Urothelium cell line (cell line): ENCODE measurements at places on chromosomes 12 and 14.

GRCh38 chr12:62291864-62292760, 31.9 kb downstream of the USP15 start:
- DNase-seq: peak; percentile 2

- DNase-seq: no peak
These were observed 36.3 kb downstream of the RPS29 start for GRCh38 chr14:49549881-49550280.

- peak; percentile 78 for DNase-seq
These were observed 233.2 kb downstream of the MDGA2 start for GRCh38 chr14:47442211-47442610.

DNA sequence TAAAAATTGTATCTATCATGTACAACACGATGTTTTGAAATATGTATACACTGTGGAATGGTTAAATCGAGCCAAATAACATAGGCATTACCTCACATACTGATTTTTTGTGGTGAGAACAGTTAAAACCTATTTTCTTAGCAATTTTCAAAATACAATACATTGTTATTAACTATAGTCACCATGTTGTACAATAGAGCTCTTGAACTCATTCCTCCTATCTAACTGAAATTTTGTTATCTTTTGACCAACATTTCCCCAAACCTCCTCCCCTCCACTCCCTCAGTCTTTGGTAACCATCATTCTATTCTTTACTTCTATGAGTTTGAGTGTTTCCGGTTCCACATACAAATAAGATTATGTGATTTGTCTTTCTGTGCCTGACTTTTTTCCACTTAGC, 6.8 kb upstream of the SLC38A2 start:
- DNase-seq: no peak

DNA sequence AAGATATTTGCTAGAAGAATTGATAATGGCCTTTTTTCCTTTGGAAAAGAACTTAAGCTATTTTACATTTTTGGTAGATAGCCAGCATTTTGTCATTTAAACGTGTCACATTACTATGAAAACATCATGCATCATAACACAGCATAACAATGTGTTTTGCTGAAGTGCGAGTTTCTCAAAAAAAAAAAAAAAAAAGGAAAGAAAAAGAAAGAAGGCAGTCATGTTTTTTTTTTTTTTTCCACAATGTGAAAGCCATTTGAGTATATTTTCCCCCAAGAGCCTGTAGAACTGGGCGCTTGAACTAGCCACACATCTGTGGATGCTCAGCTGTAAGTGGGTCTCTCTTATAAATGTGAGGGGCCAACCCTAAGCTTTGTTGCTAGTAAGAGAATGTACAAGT, 300.1 kb downstream of the AKAP6 start:
- no peak for DNase-seq
